Activated CD4-positive, alpha-beta T cell treated with anti-CD3 and anti-CD28 coated beads, Interleukin-2, amount 10 ng/mL, durations not matched to agents 24 days and 14 days (primary cell): ENCODE measurements at places on chromosomes 7 and 10. TPM values are rescaled to one million over a fixed set of nuclear protein-coding genes. Genes with fewer than 3 reads are reported as not detected.

The HMX2 gene
- total RNA-seq: not detected in 2 replicates

The ACTR3C gene
- total RNA-seq: 7.9 and 11.7 TPM in 2 replicates

The SUN3 gene
- not detected in 2 replicates for total RNA-seq

The GAD2 gene
- not detected in 2 replicates for total RNA-seq

The SLC35G1 gene
- 6.3 and 6.4 TPM in 2 replicates for total RNA-seq

The ST8SIA6 gene
- not detected in 2 replicates for total RNA-seq

The ARHGEF5 gene
- total RNA-seq: 8.7 and 9.4 TPM in 2 replicates

The FUOM gene
- 43.6 and 46.6 TPM in 2 replicates for total RNA-seq

The GALNT17 gene
- total RNA-seq: not detected in 2 replicates

The STMP1 gene
- total RNA-seq: 23.5 and 25.8 TPM in 2 replicates

The SLC29A4 gene
- 1.1 and 1.8 TPM in 2 replicates for total RNA-seq

The MTPN gene
- total RNA-seq: 121 and 126 TPM in 2 replicates

The SPDYE5 gene
- total RNA-seq: 0.14 TPM in 1 of 2 replicates, not detected in the other

The EEPD1 gene
- 0.61 and 0.71 TPM in 2 replicates for total RNA-seq

The TUBAL3 gene
- total RNA-seq: 0.14 TPM in 1 of 2 replicates, not detected in the other

The NCF1 gene
- 0.54 TPM in 1 of 2 replicates, not detected in the other for total RNA-seq

The SEMA3D gene
- total RNA-seq: 0.47 and 0.64 TPM in 2 replicates

The AKR1C8 gene
- not detected in 2 replicates for total RNA-seq

The MAGI2 gene
- total RNA-seq: 0.12 TPM in 2 replicates

The MRLN gene
- total RNA-seq: 0.82 TPM in 1 of 2 replicates, not detected in the other

The INA gene
- total RNA-seq: 0.92 and 1.4 TPM in 2 replicates

The PLEKHS1 gene
- not detected in 2 replicates for total RNA-seq

The CLCN1 gene
- not detected in 2 replicates for total RNA-seq

The SLC26A5 gene
- not detected in 2 replicates for total RNA-seq

The LEP gene
- not detected in 2 replicates for total RNA-seq

The SEMA3A gene
- 0.14 and 0.26 TPM in 2 replicates for total RNA-seq

The ELMO1 gene
- 110 and 121 TPM in 2 replicates for total RNA-seq

The IGF2BP3 gene
- 2.2 and 2.7 TPM in 2 replicates for total RNA-seq

The ACBD7 gene
- total RNA-seq: 1.0 and 1.3 TPM in 2 replicates

The HYAL4 gene
- not detected in 2 replicates for total RNA-seq

The SMKR1 gene
- total RNA-seq: 5.9 and 6.1 TPM in 2 replicates

The SLC13A1 gene
- not detected in 2 replicates for total RNA-seq

The CH25H gene
- total RNA-seq: not detected in 2 replicates

The GCK gene
- 1.7 and 2.0 TPM in 2 replicates for total RNA-seq

The CALML3 gene
- not detected in 2 replicates for total RNA-seq

The TSPAN12 gene
- not detected in 2 replicates for total RNA-seq

The SMO gene
- total RNA-seq: 0.28 and 0.37 TPM in 2 replicates

The ETV1 gene
- not detected in 2 replicates for total RNA-seq

The SYT15 gene
- total RNA-seq: 1.3 and 1.8 TPM in 2 replicates

The AKR1D1 gene
- not detected in 2 replicates for total RNA-seq

The SPOCK2 gene
- total RNA-seq: 104 and 106 TPM in 2 replicates

The PPP1R17 gene
- not detected in 2 replicates for total RNA-seq

The EGFR gene
- not detected in 2 replicates for total RNA-seq

The CRHR2 gene
- total RNA-seq: not detected in 2 replicates

The IMMP2L gene
- 13.8 and 16.7 TPM in 2 replicates for total RNA-seq

The METTL27 gene
- 1.3 and 1.9 TPM in 2 replicates for total RNA-seq
